ENCODE measurements at places on chromosomes 2 and 18.
A peak's percentile ranks its signal among the peaks of the same experiment; 100 is the strongest.

DNA sequence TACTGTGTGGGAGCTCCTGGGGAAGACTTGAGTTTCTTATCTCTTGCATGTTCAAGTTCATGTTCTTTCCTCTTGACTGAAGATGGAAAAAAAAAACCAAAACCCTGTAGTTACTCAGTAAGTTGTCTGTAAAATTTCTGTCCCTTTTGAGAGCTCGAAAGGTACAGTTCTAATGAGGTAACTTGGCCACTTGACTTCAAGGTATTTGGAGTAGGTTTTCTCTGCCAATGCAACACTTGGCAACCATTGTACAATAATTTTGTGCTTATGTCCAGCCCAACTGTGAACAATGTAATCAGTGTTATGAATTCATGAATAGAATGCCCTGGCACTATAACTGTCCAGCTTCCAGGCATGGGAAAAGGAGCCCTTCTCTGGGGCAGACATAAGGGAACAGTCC is 111.0 kb downstream of the LIPG start:
- peak; percentile 59 for DNase-seq

- no peak for DNase-seq
Observed at GRCh38 chr2:174752403-174753037, 11.8 kb downstream of the CHRNA1 start.

GRCh38 chr2:159982270-159982669 is 80.1 kb downstream of the PLA2R1 start:
- no peak for DNase-seq

DNA sequence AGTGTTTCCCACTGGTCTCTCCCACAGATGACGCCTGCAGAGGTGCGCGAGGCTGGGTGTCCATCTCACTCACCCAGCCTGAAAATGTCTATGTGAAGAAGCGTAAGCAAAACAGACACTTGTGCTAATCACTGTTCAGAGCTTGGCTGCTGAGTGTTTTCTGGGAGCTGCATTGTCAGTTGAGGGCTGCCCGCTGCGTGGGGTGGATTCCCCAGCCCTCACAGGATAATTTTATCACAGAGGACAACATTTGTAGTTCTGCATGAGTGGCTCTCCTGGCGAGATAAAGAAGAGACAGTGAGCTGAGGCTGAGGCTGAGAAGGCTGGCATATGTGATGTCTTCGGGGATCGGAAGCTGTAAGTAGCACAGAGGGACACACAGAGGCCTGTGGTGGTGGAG is 16.2 kb upstream of the CAPN13 start:
- no peak for DNase-seq

GRCh38 chr18:77145364-77145901 is 12.8 kb upstream of the MBP start:
- no peak for DNase-seq

- DNase-seq: no peak
Observed at GRCh38 chr18:58488041-58488440, 140.8 kb downstream of the ALPK2 start.

GRCh38 chr2:204051476-204051875 is 114.9 kb downstream of the ICOS start:
- DNase-seq: no peak

DNA sequence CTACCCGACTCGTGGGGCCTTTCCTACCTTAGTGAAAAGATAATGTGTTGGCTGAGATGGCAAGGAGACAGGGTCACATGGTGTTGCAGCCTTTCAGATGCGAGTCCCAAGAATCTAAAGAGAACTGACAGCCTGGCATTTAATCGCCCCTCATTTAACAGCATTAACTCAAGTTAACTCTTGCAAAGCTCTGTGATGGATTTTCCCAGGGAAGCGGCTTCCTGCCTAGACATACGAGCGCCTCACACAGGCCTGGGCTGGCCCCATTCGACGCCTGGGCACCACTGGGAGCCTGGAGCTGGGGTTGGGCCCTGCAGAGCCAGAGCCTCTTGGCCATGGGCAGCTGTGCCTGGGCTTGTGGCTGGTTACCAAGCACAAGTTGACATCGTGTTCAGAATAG is 140.8 kb downstream of the SEPTIN10 start:
- DNase-seq: no peak

GRCh38 chr18:77373730-77374445 is 124.2 kb downstream of the GALR1 start:
- no peak for DNase-seq

- no peak for DNase-seq
Observed at GRCh38 chr2:241771286-241772062, 5.1 kb upstream of the GAL3ST2 start.

- DNase-seq: no peak
Observed at GRCh38 chr18:55290898-55291297, 297.1 kb downstream of the TCF4 start.

- DNase-seq: no peak
Observed at GRCh38 chr2:191145769-191146471, 4.9 kb downstream of the STAT4 start.

GRCh38 chr18:52678551-52678950 is 338.6 kb downstream of the DCC start:
- no peak for DNase-seq

DNA sequence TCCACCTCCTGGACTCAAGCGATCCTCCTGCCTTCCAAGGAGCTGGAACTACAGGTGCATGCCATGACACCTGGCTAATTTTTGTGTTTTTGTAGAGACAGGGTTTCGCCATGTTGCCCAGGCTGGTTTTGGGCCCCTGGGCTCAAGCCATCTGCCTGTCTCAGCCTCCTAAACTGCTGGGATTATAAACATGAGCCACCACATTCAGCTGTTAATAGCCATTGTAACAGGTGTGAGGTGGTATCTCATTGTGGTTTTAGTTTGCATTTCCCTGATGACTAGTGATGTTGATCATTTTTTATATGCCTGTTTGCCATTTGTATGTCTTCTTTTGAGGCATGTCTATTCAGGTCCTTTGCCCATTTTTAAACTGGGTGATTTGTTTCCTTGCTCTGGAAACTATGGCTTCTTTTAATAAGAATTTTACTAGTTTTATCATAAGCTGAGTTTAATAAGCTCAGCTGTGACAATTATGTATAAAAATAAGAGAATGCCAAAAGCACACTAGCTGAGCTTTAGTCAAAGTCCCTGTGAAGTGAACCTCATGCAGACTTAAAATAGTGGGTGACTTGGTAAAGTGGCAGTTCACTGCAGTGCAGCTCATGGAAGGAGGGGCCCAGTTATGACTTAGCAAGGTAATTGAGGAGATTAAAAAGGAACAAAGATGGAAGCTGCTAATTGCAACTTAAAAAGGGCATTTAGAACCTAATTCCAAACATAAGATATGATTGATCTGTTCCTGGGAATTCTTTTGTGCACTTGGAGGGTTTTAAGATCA is 465.1 kb downstream of the TGIF1 start:
- no peak for DNase-seq

GRCh38 chr2:44533508-44533907 is 171.8 kb downstream of the CAMKMT start:
- DNase-seq: no peak

GRCh38 chr2:102788885-102789260 is 27.0 kb downstream of the TMEM182 start:
- no peak for DNase-seq

DNA sequence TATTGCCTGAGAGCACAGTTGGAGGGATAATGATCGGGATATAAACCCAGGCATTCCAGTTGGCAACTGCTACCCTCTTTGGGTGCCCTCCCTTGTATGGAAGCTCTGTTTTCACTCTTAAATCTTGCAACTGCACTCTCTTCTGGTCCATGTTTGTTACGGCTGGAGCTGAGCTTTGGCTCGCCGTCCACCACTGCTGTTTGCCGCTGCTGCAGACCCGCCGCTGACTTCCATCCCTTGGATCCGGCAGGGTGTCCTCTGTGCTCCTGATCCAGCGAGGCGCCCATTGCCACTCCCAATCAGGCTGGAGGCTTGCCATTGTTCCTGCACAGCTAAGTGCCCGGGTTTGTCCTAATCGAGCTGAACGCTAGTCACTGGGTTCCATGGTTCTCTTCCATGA is 60.7 kb downstream of the HAUS1 start:
- no peak for DNase-seq

DNA sequence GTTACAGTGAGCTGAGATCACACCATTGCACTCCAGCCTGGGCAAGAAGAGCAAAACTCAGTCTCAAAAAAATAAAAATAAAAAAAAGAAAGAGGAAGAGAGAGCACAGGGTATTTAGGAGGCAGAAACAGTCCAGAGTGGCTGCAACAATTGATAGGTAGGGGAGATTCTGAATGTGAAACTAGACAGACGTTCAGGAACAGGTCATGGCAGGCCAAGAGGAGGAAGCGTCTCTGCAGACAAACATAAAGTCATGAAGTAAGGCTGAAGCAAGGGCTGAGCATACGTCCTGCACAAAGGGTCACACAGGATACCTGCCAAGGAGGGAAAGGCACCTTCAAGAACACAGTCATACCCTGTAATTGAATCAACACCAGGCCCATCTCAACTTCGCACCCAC is 64.1 kb upstream of the ZNF532 start:
- DNase-seq: no peak

DNA sequence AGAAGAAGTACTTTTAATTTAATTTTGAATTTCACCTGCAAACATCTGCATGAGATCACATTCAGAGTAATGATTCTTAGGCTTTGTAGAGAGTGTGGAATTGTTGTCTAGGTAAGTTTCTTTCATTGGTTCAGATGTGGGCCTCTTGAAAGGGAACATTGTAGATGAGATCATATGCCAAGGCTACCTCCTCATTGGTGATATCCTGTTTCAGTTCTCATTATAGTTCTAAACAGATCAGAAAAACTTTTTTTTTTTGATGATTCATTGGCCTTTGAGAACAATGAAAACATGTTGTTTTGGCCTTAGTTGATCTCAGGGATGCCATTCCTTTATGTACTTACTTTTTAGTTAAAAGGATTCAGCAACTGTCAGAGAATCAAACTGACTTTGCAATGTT is 44.5 kb downstream of the EML6 start:
- no peak for DNase-seq

DNA sequence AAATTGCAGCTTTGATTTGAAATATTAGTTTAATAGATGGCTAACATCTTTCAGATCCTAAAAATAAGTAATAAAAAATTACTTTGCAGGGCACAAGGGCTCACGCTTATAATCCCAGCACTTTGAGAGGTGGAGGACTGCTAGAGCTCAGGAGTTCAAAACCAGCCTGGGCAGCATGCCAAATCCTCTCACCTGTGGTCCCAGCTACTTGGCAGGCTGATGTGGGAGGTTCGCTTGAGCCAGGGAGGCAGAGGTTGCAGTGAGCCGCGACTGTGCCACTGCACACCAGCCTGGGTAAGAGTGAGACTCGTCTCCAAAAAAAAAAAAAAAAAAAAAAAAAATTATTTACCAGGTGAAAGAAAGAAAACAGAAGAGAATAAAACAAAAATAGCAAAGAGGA is 449.8 kb downstream of the NRXN1 start:
- peak; percentile 87 for DNase-seq

DNA sequence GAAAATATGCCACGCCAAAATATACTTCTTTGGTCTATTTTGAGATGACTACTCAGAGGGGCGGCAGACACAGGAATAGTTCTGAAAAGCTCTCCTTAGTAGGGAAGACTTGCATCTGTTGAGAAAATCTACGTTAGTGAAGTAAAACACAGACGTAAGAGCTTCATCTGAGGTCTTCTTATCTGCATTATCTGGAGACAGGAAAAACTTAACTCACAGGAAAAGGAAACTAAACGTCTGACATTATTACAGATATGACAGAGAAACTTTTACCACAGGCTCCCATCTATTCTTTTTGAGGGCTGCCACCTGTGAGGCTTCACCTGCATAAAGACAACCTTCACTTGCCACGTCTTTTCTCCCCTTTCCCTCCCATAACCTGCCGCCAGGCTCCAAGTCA is 1295.7 kb downstream of the LRP1B start:
- no peak for DNase-seq

DNA sequence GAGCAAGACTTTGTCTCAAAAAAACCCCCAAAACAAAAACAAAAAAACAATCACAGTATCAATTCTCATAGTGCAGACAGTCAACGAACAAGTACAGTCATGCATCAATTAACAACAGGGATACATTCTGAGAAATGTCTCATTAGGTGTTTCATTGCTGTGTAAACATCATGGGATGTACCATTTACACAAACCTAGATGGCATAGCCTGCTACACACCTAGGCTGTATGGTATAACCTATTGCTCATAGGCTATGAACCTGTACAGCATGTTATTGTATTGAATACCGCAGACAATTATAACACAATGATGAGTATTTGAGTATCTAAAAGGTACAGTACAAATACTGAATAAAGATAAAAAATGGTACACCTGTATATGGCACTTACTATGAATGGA is 67.8 kb upstream of the LMAN1 start:
- no peak for DNase-seq

DNA sequence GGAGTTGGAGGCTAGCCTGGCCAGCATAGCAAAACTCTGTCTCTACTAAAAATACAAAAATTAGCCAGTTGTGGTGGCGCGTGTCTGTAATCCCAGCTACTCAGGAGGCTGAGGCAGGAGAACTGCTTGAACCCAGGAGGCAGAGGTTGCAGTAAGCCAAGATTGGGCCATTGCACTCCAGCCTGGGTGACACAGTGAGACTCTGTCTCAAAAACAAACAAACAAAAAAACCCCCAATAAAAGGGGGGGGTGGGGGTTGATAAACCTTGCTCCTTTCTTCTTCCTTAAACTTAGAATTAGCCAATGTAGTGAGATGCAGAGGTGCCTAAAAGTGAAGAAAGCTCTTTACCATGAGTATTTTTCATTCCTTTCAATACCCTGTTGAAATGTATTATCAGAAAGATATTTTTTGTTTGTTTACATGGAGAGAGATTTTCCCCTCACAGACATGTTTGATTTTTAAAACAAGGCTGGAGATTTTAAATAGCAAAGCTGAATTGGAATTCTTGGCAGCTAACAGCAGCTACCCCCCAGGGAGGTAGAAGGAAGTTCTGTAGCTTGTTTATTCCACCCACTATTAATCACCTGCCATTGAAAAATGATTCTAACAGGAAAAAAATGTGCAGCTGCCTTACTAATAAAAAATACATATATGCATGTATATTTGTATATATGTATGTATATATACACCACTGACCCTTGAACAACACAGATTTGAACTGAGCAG is 48.6 kb downstream of the GYPC start:
- no peak for DNase-seq

- no peak for DNase-seq
Observed at GRCh38 chr2:218259099-218259961, 1.5 kb upstream of the GPBAR1 start.

DNA sequence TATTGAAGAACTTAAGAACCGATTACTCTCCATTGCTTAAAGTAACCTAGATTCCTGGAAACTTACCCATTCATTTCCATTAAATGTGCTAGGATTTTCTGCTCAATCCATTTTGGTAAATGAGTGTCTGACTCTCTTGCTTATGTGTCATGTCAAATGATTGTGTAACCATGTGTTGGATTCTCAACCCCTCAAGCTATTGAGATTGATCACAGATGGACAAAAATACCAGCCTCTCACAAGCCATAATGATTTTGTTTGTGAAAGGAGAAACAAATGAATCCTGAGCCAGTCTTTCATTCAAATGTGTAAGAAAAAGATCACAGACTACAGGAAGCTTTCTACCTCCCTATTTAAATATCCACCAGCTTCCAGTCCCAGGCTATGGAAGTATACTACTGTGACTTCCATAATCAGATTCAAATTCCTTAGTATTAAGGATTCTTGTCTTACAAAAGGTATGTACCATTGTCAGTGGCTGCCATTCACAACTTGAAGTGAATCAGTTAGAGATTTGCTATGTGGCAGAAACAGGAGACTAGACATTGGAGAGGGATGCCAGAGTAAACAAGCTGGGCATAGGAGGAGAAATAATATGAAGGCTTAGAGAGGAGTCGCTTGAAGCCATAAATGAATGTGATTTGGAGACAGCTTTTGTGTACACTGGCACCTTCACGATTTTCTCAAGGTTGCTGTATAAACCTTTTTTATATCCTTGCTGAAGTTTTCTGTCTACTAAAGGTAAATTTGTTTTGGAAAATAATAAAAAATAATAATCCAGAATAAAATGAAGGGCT is 498.5 kb upstream of the SETBP1 start:
- DNase-seq: no peak

Data from DMS79 (cell line).